Naive thymus-derived CD8-positive, alpha-beta T cell (primary cell): ENCODE measurements at places on chromosomes 13 and 19. TPM values are rescaled to one million over a fixed set of nuclear protein-coding genes. Genes with fewer than 3 reads are reported as not detected.

CACNG7 gene
- not detected for total RNA-seq

DNA sequence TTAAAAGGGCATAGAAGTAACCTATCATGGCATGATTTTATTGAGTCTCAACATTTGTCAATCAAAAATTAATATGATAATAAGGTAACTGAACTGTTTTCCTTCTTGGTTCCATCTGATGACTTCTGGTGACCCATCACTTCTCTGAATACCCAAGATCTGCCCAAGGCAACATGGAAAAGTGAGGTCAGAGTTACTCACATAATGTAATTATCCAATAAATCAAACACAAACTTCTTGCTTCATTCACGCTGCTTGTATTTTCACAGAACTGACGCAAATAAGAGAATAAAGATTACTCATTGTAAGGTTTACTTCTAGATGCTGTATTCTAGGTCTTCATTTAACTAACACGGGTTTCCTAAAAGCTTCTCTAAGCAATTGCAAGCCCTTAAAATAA lies 361.6 kb downstream of the RBM26 start:
- DNase-seq: no peak

DNA sequence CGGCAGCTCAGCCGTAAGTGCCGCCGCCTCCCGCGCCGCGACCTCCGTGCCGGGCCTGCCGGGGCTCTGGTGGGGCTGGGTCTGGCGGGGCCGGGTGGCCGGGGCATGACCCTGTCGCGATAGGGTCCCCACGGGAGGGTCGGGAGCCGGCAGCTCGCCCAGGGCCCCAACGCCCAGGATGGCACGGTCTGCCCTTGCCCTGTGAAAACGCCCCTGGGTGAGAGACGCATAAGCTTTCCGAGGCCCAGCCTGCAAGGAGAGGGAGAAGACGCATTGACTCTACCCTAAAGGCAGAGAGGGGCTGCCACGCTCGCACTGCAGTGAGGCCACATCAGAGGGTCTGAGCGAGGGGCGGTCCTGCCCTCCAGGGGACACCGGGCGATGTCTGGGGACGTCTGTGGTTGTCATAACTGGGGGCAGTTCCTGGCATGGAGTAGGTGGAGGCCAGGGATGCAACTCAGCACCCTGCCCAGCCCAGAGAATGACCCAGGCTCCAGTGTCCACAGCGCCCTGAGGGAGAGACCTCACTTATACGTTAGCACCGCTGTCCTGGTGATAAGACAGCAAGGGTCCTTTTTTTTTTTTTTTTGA lies 539 bp downstream of the ZNF554 start:
- no peak for DNase-seq

DNA sequence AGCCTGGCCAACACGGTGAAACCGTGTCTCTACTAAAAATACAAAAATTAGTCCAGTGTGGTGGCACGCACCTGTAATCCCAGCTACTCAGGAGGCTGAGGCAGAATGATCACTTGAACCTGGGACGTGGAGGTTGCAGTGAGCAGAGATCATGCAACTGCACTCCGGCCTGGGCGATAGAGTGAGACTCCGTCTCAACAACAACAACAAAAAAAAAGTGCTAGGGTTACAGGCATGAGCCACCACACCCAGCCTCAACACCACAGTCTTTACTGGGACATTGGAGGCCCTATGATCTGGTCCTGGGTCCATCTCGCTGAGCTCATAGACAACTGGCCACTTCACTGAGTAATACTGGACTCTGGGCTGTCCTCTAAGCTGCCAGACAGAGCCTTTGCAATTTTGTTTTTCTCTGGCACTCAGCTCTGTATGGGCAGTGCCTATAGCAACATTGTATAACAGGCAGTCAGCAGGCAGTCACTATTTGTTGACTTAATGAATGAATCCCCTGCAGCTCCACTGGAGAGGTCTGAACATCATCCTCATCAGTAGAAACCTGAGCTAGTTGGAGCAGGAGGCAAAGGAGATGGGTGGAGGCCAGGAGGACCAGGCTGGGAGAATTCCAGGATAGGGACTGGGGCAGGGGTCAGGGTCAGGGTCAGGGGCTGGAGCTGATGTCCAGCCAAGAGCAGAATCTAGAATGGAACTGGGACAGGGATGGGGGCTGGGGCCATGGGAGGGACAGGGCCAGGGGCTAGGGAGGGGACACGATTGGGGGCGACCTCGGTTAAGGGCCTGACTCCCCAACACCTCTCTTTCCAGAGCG lies 8.1 kb downstream of the BLOC1S3 start:
- no peak for DNase-seq

- DNase-seq: peak; percentile 69
Observed at GRCh38 chr19:48415395-48415794, 21.9 kb downstream of the GRIN2D start.

- DNase-seq: no peak
Observed at GRCh38 chr13:113532156-113532806, 41.8 kb upstream of the DCUN1D2 start.
